H1 (cell line): ENCODE measurements at places on chromosomes 1 and 21.

- no peaks in the 10 kb centered on the region for H3K27me3 ChIP-seq
- no peak overlapping the region for H3K4me3 ChIP-seq
- DNase-seq, result no peak
- H3K36me3 ChIP-seq, result peaks cover 15% of the 10 kb centered on the region
- H3K4me1 ChIP-seq, result peaks cover 29% of the 10 kb centered on the region
- no peak overlapping the region for H3K27ac ChIP-seq
Measured at GRCh38 chr1:157119448-157119847, 18.7 kb downstream of the ETV3 start.

GRCh38 chr1:61602663-61603062 lies 122.3 kb downstream of the TM2D1 start:
- H3K27me3 ChIP-seq, result no peaks in the 10 kb centered on the region
- H3K27ac ChIP-seq, result no peak overlapping the region
- DNase-seq, result no peak

GRCh38 chr1:156599811-156600210 lies 1.5 kb downstream of the GPATCH4 start:
- H3K4me1 ChIP-seq, result no peaks in the 10 kb centered on the region
- no peak overlapping the region for H3K27ac ChIP-seq
- no peaks in the 10 kb centered on the region for H3K27me3 ChIP-seq
- no peak for DNase-seq
- peaks cover 33% of the 10 kb centered on the region for H3K36me3 ChIP-seq

GRCh38 chr1:164635803-164636731 lies 77.1 kb downstream of the PBX1 start:
- H3K4me3 ChIP-seq, result no peak overlapping the region
- no peaks in the 10 kb centered on the region; the same call in 1 of the 2 replicates for H3K36me3 ChIP-seq
- peaks cover 50% of the 10 kb centered on the region for H3K4me1 ChIP-seq
- no peak overlapping the region for H3K27ac ChIP-seq
- no peaks in the 10 kb centered on the region for H3K27me3 ChIP-seq

- no peaks in the 10 kb centered on the region for H3K36me3 ChIP-seq
- no peaks in the 10 kb centered on the region; the same call in 1 of the 2 replicates for H3K4me1 ChIP-seq
- no peaks in the 10 kb centered on the region for H3K27me3 ChIP-seq
- no peak for DNase-seq
Measured at GRCh38 chr21:45882645-45883044, 98.9 kb upstream of the COL6A1 start.

DNA sequence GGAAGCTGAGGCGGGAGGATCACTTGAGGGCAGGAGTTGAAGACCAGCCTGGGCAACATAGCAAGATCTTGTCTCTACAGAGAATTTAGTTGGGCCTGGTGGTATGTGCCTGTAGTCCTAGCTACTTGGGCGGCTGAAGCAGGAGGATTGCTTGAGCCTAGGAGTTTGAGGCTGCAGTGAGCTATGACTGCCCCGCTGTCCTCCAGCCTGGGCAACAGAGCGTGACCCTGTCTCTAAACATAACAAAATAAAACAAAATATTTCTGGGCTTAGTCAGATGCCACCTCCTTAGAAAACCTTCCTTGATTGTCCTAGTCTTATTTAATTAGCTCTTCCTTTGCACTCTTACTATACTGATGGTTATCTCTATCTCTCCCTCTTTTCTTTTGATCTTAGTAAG lies 8.5 kb downstream of the TGFB2 start:
- no peak for DNase-seq
- H3K27me3 ChIP-seq, result no peaks in the 10 kb centered on the region
- peaks cover 2% of the 10 kb centered on the region; the same call in 1 of the 2 replicates for H3K4me1 ChIP-seq
- H3K36me3 ChIP-seq, result no peaks in the 10 kb centered on the region

GRCh38 chr1:226793620-226794276 lies 54.7 kb upstream of the ITPKB start:
- H3K27ac ChIP-seq, result no peak overlapping the region
- H3K4me1 ChIP-seq, result no peaks in the 10 kb centered on the region
- no peak overlapping the region for H3K4me3 ChIP-seq
- no peaks in the 10 kb centered on the region; the same call in 1 of the 2 replicates for H3K27me3 ChIP-seq
- no peak for DNase-seq

DNA sequence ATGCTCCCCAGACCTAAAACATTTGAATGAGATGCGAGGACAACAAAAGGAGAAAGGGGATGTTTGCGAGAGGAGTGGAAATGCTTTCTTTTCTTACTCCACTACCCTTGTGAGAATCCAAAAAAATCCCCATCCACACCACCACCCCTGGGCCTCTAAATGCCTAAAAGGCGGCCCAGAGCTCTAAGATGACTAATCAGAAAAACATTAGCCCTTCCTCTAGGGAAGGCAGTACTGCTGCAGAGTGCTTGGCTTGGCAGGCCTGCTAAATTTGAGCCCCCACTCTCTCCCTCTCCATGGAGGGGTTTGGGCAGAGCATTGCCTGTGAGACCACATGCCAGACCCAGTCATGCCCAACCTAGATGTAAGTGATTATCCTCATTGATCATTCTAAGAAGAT lies 347.9 kb downstream of the USH2A start:
- H3K27me3 ChIP-seq, result no peaks in the 10 kb centered on the region
- no peaks in the 10 kb centered on the region for H3K36me3 ChIP-seq
- H3K27ac ChIP-seq, result no peak overlapping the region
- H3K4me1 ChIP-seq, result no peaks in the 10 kb centered on the region
- DNase-seq, result no peak

- H3K27me3 ChIP-seq, result no peaks in the 10 kb centered on the region
- H3K36me3 ChIP-seq, result no peaks in the 10 kb centered on the region
- no peak overlapping the region for H3K4me3 ChIP-seq
- H3K27ac ChIP-seq, result no peak overlapping the region
- DNase-seq, result peak; percentile 96
Measured at GRCh38 chr1:176949033-176949662, 215.4 kb downstream of the ASTN1 start.

DNA sequence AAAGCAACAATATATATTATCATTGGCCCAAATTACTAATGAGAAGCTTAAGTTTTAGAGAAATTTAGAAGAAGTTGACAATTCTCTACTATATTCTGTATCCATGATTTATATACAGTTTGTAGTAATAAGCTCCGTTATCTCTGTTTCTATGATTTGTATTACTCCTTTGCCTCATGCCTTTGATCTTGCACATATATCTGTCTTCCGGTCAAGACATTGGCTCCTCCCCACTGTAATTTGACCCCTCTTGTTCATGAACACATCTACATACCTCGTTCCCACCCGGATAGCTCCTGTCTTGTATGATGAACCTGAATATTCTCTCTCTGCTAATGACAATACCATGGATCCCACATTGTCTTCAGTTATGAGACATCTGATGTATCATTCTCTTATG lies 581.0 kb upstream of the RGS18 start:
- H3K4me1 ChIP-seq, result no peaks in the 10 kb centered on the region
- DNase-seq, result no peak

DNA sequence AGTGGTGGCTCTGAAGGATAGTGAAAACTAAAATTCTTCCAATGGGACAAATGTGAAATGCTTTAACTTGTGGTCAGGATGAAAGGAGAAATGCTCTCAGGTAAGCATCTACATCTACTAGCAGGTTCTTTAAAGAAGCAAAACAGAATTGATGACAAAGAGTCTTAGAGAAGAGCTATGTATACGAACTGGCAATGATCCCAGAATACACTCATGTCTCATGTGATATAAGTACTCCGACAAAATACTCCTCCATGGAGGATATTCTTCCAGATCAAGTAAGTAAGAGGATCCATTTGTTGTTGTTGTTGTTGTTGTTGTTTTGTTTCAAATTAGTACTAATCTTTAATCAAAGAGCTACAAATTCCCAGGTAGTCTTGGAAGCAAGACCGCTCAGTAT lies 174.0 kb upstream of the ATP1B1 start:
- H3K36me3 ChIP-seq, result no peaks in the 10 kb centered on the region
- H3K4me3 ChIP-seq, result no peak overlapping the region
- no peaks in the 10 kb centered on the region for H3K4me1 ChIP-seq
- no peaks in the 10 kb centered on the region for H3K27me3 ChIP-seq
- no peak for DNase-seq

GRCh38 chr1:184186167-184186566 lies 134.6 kb downstream of the TSEN15 start:
- H3K27me3 ChIP-seq, result no peaks in the 10 kb centered on the region
- no peak for DNase-seq
- H3K4me1 ChIP-seq, result no peaks in the 10 kb centered on the region
- no peak overlapping the region for H3K27ac ChIP-seq

GRCh38 chr1:53089478-53090226 lies 27.6 kb downstream of the PODN start:
- no peaks in the 10 kb centered on the region for H3K36me3 ChIP-seq
- no peak overlapping the region for H3K4me3 ChIP-seq
- H3K27ac ChIP-seq, result no peak overlapping the region
- H3K27me3 ChIP-seq, result no peaks in the 10 kb centered on the region
- no peak for DNase-seq

- H3K27me3 ChIP-seq, result no peaks in the 10 kb centered on the region
- no peak overlapping the region for H3K27ac ChIP-seq
- H3K4me3 ChIP-seq, result no peak overlapping the region
- H3K36me3 ChIP-seq, result no peaks in the 10 kb centered on the region
Measured at GRCh38 chr1:197763307-197763706, 12.0 kb downstream of the DENND1B start.

GRCh38 chr1:50502147-50502546 lies 78.9 kb upstream of the DMRTA2 start:
- H3K27me3 ChIP-seq, result no peaks in the 10 kb centered on the region
- no peaks in the 10 kb centered on the region for H3K4me1 ChIP-seq
- H3K27ac ChIP-seq, result no peak overlapping the region
- DNase-seq, result no peak
- no peaks in the 10 kb centered on the region for H3K36me3 ChIP-seq

DNA sequence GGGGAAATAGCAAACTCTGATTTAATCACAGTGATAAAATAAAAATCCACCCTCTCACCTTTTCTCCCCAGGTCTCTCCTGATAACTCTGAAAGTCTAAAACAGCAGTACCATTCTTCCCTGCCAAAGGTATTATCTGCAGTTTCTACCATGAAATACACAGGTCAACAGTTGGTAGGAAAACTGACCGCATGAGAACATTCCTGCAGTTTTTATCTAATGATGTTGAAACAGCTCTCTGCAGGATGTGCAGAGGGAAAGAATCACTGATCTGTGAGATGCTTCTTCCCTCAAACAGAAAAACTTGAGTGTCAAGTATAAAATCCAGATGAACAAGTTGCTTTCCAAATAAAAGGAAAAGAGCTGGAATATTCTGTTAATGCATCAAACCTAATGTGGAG lies 39.1 kb downstream of the KCNJ6 start:
- H3K27ac ChIP-seq, result no peak overlapping the region
- H3K4me3 ChIP-seq, result no peak overlapping the region
- H3K27me3 ChIP-seq, result no peaks in the 10 kb centered on the region
- H3K4me1 ChIP-seq, result no peaks in the 10 kb centered on the region

- no peak overlapping the region for H3K27ac ChIP-seq
- H3K4me3 ChIP-seq, result no peak overlapping the region
- H3K4me1 ChIP-seq, result no peaks in the 10 kb centered on the region
- no peak for DNase-seq
Measured at GRCh38 chr21:36923270-36923669, 43.2 kb downstream of the HLCS start.

DNA sequence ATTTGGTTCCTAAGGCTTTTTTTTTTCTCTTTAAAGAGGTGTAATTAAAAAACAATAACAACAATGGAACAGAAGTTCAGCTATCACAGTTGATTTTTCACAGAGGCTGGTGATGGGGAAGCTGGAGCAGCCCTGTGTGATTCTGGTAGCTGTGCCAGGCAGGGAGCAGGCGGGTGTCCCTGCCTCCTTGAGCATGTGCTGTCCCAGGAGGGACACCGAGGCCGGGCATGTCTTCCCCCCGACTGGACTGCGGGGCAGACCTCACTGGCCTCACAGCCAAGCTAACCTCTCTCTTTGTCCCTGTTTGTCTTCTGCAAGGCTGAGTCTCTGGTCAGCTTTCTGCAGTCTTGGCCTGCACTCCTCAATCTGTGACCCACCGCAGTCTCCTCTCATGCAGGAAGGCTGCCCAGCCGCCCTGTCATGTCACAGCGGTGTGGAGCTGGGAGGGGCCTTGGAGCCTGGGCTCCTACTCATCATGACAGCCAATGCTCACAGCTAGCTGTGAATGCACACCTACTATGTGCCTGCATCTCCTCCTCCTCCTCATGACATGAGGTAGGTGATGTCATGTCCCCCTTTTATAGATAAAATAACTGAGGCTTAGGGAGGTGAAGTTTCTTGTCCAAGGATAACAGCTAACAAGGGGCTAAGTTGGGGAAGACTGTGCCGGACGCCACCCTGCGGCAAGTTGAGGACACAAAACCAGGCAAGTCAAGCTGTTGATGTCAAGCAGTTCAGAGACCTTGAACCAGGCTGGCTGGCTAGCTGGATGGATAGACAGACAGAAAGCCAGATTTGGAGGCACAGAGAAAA lies 10.3 kb upstream of the ACTL8 start:
- H3K4me1 ChIP-seq, result no peaks in the 10 kb centered on the region
- H3K36me3 ChIP-seq, result no peaks in the 10 kb centered on the region
- no peaks in the 10 kb centered on the region for H3K27me3 ChIP-seq

GRCh38 chr1:100443811-100444571 lies 91.7 kb downstream of the CDC14A start:
- H3K36me3 ChIP-seq, result no peaks in the 10 kb centered on the region
- H3K27ac ChIP-seq, result no peak overlapping the region
- no peaks in the 10 kb centered on the region for H3K27me3 ChIP-seq
- no peak for DNase-seq
- H3K4me3 ChIP-seq, result no peak overlapping the region

DNA sequence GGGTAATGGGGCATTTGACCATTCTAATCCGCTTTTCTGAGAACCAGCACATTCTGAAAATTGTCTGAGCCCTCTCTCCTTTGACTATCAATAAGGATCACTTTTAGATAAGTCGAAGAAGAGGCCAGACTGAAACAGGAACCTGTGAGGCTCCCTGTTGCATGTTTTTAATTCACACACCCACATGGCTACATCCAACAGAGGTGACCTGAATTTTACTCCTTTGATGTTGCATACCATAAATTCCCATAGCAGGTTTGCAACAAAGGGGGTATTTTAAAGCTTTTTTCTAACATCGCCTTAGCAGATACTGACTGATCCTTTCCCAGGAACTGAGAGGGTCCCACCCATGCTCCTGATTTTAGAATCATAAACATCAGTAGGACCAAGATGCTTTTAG lies 450.8 kb downstream of the USP25 start:
- no peak overlapping the region for H3K27ac ChIP-seq
- no peak overlapping the region for H3K4me3 ChIP-seq
- H3K27me3 ChIP-seq, result no peaks in the 10 kb centered on the region

- no peak overlapping the region for H3K4me3 ChIP-seq
- H3K4me1 ChIP-seq, result no peaks in the 10 kb centered on the region; the same call in 1 of the 2 replicates
- H3K36me3 ChIP-seq, result no peaks in the 10 kb centered on the region
- DNase-seq, result no peak
Measured at GRCh38 chr1:165397944-165398343, 41.4 kb upstream of the LMX1A start.

- H3K36me3 ChIP-seq, result no peaks in the 10 kb centered on the region
- no peak for DNase-seq
- H3K27me3 ChIP-seq, result no peaks in the 10 kb centered on the region
- no peaks in the 10 kb centered on the region for H3K4me1 ChIP-seq
- no peak overlapping the region for H3K27ac ChIP-seq
Measured at GRCh38 chr1:59266927-59267293, 30.0 kb upstream of the FGGY start.

GRCh38 chr1:155106862-155107261 lies 20.8 kb upstream of the EFNA1 start:
- no peaks in the 10 kb centered on the region for H3K4me1 ChIP-seq
- DNase-seq, result no peak
- no peak overlapping the region for H3K4me3 ChIP-seq
- H3K27me3 ChIP-seq, result no peaks in the 10 kb centered on the region
- H3K36me3 ChIP-seq, result no peaks in the 10 kb centered on the region
- H3K27ac ChIP-seq, result no peak overlapping the region
